ENCODE measurements at places on chromosomes 3 and 15.

GRCh38 chr3:71582612-71583565 lies 639 bp downstream of the FOXP1 start:
- peak; percentile 58 for DNase-seq

DNA sequence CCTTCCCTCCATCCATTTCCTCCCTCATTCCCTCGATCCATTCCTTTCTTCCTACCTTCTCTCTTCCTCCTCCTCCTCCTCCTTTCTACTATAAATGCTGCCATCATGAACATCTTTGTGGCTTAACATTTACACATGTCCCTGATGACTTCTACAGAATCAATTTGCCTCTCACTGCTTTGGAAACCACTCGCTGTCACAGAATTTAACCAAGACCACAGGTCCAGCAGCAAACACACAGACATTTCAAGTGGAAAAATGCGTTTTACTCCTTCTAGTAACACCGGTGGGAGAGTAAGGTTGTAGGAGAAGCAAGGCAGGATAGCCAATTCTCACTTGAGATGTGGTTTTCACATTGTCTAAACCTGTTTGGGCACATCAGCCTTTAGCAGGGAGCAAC lies 101.4 kb upstream of the LRIG1 start:
- no peak for DNase-seq

DNA sequence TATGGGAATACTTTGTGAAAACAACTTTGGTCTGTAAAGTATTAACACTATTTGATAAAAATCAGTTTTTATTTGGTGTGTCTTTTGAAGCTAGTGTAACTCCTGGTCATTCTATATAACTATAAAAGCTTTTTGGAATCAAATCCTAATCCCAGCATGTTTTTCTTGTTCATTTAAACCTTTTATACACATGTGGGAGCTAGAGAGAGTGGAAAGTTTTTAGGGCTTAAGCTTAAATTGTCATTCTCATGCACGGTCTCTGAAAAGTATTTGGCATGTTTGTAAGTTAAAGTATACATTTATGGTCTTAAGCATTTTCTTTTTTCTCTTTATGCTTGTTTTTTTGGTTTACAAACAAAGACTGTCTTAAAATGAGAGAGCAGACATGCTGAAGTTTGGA lies 83.4 kb upstream of the RARB start:
- no peak for DNase-seq

GRCh38 chr3:121477589-121477988 lies 68.2 kb downstream of the POLQ start:
- no peak for DNase-seq

DNA sequence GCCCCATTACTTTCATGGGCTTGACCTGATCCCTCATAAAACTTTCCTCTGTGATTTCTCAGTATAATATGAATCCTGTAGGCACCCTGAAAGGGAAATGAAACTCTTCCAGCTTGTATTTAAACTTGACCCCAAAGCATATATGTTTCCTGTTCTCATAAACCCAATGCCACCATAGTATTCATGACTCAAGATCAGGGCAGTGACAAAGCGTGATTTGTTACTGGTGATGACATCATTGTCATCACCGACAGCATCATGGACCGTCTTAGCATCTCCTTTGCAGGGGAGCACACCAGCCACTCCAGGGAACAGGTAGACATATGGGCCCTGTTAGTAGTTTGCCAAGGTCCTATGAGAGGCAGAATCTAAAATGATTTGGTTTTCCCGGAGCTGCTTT lies 741.2 kb downstream of the NR2F2 start:
- DNase-seq: no peak

GRCh38 chr15:71171195-71171594 lies 55.9 kb downstream of the THSD4 start:
- no peak for DNase-seq

DNA sequence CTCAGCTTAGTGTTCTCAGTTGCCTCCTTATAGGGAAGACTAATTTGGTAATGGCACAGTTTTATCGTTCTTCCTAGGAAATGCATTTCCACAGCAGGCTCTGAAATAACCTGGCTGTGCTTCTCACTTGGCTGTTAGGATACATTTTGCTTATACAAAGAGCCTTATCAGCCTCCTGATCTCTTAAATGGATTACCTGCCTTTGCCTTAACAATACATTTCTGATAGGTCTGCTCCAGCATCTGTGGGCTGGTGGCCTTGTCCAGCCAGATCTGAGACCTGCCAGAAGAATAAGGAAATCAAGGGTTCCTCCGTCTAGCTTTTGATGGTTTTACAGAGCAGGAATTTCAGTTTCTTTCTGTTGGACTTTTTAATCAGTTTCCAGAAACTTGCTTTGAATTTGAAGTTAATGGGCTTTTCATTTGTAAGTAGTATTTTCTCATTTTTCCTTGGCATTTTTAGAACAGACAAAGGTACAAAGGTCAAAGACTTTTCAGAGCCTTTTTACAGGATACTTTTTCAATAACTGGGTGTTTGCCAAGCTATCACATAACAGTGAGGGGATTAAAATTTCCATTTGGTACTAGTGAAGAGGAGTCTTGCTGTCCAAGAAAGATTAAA lies 116.3 kb downstream of the AKAP13 start:
- DNase-seq: no peak

DNA sequence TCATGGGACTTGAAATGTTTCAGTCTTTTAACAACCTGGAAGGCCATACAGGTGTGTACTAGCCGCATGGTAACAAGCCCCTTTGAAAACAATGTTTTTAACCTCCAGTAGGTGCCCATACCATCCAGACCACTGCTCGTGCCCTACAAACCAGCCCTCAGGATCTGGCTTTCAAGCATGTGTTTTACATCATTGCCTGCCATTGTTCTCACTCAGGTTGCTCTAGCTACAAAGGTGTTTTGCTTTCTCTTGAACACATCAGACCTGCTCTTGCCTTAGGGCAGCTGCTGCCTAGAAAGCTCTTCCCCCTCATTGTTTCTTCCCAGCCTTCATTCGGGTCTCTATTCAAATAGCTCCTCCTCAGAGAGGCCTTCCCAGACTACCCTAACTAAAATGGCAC lies 32.3 kb upstream of the MAP3K13 start:
- DNase-seq: no peak

- no peak for DNase-seq
These were observed 713.5 kb upstream of the ARPP21 start for GRCh38 chr3:34925851-34926250.

GRCh38 chr3:186413615-186414415 lies 51.8 kb upstream of the DGKG start:
- DNase-seq: no peak

- DNase-seq: peak; percentile 37
These were observed 47.2 kb upstream of the TEX55 start for GRCh38 chr3:119098619-119099222.

- no peak for DNase-seq
These were observed 22.0 kb downstream of the TRPM1 start for GRCh38 chr15:31079519-31079918.

DNA sequence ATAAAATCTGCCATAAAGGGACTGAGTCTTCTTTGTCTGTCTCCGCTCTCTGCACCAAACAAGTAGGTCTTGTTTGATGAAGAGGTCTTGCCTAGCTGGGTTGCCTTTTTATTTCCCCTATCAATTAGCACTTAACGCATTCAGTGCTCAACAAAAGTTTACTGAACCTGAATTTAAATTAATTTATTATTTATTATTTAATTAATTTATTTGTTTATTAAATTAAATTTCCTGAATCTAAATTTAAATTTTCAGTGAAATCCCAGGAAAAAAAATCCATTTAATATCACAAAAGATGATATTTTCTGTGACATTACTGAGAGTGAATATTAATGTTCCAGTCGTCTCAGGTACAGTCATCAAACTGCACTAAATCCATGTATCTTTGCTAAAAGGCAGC lies 164.9 kb upstream of the AGTR1 start:
- DNase-seq: no peak

DNA sequence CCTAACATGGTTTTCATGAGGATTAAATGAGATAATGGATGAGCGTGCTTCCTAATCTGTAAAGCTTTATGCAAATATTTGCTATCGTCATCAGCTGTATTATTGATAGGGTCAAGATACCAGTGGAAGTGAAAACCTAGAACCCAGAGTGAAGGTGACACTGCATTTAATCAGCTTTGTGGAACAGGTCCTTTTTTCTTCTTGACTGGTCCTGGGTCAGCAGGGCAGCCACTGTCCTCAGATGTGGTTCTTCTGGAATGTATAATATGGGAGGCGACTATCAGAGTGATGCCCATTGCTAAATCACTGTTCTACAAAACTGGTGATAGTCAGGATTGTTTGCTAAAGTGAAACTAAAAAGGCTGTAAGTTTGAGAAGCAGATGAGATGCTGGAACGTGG lies 41.4 kb downstream of the SORD start:
- peak; percentile 53 for DNase-seq

DNA sequence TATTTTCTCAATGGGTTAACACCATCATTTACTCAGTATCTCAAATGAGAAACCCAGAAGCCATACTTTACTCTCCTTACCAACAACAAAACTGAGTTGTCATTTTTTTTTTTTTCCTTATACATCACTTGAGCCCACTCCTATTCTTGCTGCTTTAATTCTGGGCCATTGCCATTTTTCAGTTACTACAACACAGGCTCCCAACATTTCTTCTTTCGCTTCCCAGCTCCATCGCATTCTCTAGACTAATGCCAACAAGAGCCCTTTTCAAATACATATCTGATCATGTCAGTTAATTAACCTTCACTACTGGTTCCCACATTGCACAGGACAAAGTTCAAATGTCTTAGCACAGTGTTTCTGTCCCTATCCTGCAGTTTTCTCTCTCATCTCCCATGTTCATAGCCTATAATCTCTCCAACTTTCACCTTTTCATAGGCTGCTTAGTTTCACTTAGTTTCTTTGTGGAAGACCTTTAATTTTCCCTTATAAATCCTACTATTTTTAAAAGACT lies 22.5 kb upstream of the ANXA2 start:
- no peak for DNase-seq

GRCh38 chr3:100106531-100107141 lies 7.7 kb downstream of the FILIP1L start:
- DNase-seq: no peak

GRCh38 chr3:160163229-160163878 lies 61.9 kb upstream of the C3orf80 start:
- DNase-seq: peak; percentile 33

GRCh38 chr3:113153499-113154107 lies 57.8 kb upstream of the BOC start:
- no peak for DNase-seq

- DNase-seq: no peak
These were observed 90.6 kb downstream of the CD200R1L start for GRCh38 chr3:112755845-112756613.

DNA sequence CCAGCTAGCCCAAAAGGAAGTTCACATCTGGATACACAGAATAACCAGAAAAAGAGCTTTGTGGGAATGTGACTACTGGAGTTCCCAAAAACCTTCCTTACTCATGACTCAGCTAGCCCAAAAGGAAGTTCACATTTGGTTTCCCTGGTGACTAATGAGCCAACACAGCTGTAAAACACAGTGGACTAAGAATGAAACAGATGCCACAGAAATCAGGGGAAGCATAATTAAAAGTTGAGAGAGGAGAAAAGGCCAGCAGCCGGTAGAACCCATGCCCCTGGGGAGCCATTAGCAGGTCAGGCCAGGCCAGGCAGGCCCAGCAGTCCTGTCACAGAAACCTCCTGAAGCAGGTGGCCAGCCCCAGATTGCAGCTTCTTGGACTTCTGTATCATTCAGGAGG lies 130.3 kb downstream of the GHSR start:
- peak; percentile 52 for DNase-seq

- no peak for DNase-seq
These were observed 169.1 kb downstream of the GAP43 start for GRCh38 chr3:115792206-115792955.

DNA sequence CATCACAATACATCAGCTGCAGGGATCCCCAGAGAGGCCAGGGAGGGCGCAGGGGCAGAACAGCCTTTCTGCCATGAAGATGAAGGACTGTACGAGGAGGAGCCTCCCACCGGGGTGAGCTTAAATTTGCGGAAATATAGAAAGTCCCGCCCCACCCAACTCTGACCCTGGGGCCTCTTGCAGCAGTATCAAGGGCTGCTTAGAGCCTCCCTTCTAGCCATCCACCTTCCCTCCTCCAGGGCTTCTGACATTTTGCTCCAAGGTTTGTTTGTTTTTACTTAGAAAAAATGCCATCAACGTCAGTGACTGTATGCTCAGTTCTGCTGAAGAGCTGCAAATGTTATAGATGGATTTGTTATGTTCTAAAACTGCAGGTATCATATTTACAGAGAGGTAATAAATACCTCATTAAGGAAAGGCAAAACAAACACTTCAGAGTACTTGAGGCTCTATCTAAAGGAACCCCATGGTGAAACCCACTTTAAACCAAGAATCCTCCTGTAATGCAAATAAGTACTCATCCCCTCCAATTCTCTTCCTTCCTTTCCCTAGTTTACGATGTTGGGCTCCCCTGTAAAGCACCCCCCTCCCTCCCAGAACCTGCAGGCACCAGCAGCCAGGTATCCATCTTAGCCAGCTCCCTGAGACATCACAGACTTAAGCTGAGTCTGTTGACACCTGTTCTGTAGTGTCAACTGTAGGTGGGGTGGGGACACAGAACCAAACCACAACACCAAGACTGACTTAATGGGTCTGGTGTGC lies 30.5 kb downstream of the RFTN1 start:
- DNase-seq: no peak

- peak; percentile 55 for DNase-seq
These were observed 37.7 kb upstream of the FGD5 start for GRCh38 chr3:14780927-14781507.
